ENCODE measurements at places on chromosomes 1 and 21.
A peak's percentile ranks its signal among the peaks of the same experiment; 100 is the strongest.

DNA sequence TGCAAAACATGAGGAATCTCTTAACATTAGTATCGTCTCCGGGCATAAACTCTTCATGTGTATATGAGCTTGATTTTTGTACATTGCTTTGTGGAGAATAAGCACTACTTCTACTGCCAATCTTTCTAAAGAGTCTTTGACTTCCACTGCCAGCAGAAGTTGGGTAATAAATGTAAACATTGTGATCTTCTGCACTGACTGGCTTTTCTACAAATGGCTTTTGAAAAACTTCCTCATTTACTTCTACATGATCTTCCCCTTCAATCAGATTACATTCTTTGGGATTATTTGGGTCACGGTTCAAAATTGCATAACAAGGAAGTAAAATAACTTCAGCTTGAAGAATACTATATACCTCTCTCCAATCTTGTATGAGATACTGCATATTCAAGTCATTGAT is 30.4 kb upstream of the SLC44A5 start:
- no peak for DNase-seq

DNA sequence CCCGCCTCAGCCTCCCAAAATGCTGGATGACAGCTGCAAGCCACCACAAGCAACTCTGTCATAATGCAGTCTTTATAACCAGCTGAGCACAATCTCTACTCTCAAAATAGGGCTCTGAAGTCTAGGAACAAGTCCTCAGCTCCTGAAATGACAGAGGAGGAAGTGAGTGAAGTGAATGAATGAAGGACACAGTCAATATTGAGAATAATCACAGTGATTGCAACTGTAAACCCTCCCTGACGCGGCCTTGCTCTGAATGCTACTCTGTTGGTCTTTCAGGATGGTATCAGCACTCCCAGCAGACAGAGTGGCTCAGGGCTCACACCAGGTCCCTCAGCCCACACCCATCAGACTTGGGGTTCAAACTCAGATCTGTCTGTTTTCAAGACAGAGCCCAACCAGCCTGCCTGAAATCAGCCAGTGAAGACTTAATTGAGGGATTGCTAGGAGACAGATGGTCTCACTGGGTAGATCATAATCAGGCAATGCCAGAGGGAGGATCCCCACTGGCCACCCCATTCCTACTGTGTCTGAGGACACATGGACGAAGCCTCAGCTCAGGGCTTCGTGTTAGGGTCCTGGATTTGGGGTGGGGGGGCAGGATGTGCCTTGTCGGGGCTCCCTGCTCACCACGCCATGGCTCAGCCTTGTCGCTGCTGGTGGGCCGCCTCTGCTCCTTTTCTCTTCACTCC is 20.9 kb downstream of the RNF187 start:
- DNase-seq, result no peak

GRCh38 chr1:201488830-201489589 is 17.9 kb downstream of the CSRP1 start:
- DNase-seq, result no peak

GRCh38 chr1:153140484-153140883 is 10.2 kb downstream of the SPRR2G start:
- no peak for DNase-seq

- DNase-seq, result no peak
Measured at GRCh38 chr1:203320591-203321272, 15.4 kb downstream of the BTG2 start.

GRCh38 chr1:31769720-31770390 is 5.7 kb upstream of the ADGRB2 start:
- no peak for DNase-seq

DNA sequence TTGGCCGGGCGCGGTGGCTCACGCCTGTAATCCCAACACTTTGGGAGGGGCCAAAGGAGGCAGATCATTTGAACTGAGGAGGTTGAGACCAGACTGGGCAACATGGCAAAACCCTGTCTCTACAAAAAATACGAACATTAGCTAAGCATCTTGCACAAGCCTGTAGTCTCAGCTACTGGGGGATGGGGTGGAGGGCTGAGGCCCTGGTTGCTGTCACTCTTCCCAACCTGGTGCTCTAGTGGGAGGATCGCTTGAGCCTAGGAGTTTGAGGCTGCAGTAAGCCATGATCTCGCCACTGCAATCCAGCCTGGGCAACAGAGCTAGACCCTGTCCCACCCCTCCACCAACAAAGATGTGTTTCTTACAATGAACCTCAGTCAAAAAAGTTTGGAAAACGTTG is 2.8 kb downstream of the PHGDH start:
- no peak for DNase-seq

- DNase-seq, result no peak
Measured at GRCh38 chr21:45227735-45228134, 60.0 kb downstream of the POFUT2 start.

- DNase-seq, result no peak
Measured at GRCh38 chr1:230226007-230226800, 159.2 kb downstream of the GALNT2 start.

- no peak for DNase-seq
Measured at GRCh38 chr1:36475910-36476604, 6.7 kb downstream of the CSF3R start.

DNA sequence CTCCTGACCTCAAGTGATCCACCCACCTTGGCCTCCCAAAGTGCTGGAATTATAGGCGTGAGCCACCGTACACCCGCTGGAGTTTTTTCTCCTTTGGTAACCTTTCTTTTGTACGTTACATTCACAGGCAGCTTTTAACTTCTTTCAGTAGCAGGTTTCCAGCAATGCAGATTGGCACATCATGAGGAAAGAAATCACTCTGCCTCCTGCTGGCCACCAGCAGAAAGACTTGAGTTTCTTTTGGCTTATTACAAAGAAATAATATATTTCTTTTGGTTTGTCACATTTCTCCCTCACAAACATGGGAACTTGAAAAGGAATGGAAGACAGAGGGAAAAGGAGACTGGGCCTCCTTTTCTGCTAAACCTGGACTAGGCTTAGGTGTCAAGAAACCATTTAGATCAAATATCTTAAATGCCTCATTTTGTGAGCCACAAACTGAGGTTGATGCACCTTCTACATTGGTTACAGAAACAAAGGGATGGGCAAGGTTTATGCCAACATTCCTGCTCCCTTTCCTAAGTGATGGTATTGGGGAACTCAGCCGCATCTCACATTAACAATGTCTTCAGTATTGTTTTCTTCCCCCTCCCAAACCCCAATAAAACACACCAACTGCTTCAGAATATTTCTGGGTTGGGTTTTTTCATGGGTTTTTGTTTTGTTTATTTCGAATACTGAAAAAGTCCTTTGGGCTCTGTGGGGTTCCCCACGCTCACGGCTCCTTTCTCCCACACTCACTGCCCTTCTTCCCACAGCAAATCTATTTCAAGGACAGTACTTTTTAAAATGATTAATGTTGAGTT is 7.7 kb downstream of the ENSA start:
- peak; percentile 29 for DNase-seq

- DNase-seq, result no peak
Measured at GRCh38 chr1:217106231-217106901, 383.1 kb upstream of the ESRRG start.

DNA sequence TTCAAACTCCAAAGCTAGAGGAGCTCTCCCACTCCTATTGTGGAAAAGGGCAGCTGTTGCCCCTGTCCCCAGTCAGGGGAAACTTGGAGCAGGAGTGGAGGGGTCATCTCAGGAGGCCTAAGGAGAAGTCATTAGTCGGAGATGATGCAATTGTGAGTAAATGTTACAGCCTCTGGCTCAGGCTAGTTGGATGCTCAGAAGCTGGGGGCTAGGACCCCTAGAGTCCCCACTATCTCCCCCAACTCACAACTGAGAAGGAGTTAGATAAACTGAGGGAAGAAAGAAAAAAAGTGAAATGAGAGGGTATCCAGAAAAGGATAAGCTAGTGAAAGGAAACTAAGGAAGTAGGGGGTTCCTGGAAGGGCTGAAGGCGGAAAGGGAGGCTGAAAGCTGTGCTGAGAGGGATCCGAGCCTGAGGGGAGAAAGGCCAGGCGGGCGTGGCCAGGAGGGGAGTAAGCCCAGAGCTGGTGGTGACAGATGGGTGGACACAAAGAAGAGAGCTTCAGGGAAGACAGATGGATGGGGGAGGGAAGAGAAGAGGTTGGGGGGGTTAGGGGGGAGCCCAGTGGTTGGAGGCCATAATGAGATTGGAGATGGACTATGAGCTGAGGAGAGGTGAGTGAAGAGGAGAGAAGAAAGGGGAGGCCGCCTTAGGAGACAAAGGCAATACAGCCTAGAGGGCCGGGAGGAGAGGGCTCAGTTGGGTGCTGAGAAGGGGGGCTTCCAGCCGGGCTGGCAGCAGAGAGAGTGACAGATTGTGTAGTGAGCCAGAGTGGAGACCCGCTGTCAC is 4.5 kb upstream of the NHLH1 start:
- DNase-seq, result no peak

DNA sequence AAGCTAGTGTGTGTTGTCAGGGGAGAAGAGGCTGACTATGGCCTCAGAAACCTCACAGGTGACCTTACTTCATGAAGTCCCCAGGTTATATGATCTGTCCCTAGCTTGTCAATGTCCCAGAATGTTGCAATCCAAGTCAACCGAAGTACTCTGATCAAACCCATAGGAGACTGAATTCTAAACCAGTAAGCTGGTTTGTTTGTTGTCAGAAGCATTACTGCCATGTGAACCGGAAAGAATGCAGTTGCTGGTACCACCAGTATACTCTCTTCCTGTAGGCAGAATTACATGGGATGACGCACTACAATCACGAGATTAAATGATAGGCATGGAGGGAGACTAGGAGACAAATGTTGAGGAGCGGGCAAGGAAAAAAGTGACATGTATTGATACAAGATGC is 26.1 kb upstream of the MAN1A2 start:
- no peak for DNase-seq

DNA sequence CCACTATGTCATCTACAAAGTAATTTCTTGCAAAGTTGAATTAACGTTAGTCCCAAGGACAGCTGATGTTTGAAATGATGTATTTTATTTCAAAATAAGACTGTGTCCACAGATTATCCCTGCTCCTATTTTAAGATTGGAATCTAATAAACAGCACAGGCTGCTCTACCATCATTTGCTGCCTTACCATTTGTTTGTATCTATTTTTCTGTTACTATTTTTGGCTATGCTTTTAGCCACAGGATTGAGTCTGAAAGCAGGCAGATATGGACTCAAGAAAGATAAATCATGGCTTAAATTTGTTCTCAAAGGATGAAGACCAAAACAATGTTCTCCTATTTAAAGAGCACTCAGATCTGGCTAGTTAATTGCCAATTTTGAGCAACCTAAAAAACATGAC is 105.3 kb downstream of the RGS2 start:
- DNase-seq, result no peak

DNA sequence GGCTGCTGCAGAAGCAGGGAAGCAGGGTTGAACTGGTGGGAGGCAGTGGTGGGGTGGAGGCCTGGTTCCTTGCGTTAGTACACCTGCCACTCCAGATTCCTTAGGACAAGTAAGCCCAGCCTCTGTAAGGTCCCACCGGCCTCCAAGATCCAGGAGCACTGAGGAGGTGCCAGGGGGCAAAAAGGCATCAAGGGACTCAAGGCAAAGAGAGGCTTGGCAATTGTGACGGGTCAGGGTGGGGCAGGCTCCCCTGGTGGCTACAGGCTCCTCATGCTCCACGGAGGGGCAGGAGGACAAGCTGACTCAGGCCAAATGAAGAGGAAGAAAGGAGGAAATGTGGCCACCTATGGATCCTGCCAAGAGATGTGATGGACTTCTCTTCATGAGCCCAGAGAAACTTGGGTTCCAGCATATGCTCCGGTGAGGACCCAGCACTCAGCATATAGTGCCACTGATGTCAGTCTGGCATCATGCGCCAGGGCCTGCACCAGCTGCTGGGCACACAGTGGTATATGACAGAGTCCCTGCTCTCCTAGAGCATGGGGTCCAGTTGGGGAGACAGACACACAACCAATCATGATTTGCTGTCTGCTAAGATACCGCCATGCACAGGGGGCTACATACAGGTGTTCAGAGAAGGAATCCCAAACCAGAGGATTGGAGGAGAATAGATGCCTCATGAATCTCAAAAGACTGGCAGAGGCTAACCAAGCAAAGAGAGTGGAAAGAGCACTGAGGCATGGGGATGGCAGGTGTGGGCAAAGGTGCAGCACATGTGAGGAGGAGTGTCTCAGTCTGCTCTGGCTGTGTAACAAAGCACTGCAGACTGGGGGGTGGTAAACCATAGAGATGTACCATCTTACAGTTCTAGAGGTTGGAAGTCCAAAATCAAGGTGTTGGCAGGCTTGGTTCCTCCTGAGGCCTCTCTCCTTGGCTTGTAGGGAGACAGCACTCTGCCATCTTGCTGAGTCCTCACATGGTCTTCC is 249.7 kb downstream of the RHOU start:
- DNase-seq, result no peak

DNA sequence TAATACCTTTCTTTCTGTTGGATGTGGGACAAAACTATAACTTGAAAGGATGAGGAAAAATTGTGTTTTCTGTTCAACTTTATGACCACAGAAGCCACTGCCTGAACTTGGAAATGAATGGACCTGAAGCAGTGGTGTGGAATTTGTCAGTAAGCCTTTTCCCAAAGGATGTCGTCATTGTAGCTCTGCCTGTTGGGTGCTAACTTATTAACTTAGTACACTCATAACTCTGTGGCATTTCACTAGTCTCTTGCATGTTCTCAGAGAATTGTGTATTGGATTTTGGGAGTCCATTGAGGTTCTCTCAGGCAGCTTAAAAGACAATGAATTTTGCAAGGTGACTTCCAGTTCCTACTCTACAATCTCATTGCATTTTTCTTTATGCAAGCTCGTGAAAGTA is 49.6 kb downstream of the KCNK2 start:
- DNase-seq, result no peak

- no peak for DNase-seq
Measured at GRCh38 chr1:20551945-20552727, at the start of gene FAM43B. TSS of gene FAM43B (plus strand) at chr1:20552573. CDS start at chr1:20552974, 401 bp downstream.

DNA sequence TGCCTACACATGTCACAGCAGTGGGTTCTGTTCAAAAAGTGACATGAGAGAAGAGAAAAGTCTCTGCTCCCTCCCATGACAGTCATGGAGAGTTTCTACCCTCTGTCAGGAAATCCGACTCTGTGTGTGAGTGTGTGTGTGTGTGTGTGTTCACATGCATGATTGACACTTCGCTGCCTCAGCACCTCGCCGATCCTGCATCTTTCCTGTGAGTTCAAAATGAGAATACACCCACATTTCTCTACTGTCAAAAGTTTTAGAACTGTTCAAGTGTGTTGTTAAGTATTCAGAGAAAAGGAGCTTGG is 46.2 kb upstream of the COX20 start:
- no peak for DNase-seq

DNA sequence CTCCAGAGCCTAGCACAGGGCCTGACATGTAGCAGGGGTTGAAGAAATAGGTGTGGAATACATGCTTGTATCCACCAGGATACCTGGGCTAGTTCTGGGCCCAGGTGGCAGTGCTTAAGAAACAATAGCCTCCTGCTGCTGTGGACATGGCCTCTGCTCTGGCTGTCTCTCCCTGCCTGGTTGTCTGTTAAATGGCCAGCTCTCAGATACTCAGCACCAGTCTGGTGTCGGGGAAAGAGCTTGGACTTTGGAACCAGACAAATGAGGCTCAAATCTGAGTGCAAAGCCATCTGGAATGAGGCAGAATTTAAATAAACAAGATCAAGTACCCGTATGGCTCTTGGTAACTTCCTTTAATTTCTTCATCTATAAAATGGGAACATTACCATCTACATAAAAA is 31.5 kb downstream of the SESN2 start:
- DNase-seq, result no peak
